ENCODE measurements at places on chromosomes 6 and 20.

DNA sequence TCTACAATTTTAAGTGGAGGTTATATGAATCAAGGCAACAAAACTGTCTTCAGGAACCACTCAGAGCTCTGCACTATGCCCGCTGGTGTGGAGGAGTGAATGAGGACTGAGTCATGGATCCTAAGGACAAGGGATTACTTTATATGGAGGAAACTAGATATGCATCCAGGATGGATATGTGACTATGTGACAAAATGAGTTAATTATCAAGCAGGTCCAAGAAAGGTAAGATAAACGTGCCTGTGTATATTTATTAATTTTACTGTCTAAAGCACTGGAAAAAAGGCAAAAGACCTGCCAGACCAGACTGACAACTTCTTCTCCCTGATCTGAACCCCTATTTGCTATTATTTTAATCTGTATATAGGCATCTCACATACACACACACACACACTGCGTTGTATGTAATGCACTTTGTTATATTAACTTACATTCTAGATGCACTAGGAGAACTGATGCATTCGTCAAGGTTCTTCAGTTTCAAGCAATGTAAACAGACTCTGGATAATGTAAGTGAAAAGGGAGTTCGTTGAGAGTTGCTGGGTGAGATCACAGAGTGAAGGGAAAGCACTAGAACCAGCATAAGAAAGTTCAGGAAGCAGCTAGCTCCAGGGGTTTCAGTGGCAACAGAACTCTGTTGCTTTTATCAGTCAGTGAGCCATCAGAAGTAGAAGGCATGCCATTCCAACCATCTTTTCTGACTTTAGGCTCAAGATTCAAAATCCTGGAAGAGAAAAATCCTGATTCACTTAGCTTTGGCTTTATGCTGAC, 26.4 kb upstream of the ADGRG6 start:
- no peak for DNase-seq

DNA sequence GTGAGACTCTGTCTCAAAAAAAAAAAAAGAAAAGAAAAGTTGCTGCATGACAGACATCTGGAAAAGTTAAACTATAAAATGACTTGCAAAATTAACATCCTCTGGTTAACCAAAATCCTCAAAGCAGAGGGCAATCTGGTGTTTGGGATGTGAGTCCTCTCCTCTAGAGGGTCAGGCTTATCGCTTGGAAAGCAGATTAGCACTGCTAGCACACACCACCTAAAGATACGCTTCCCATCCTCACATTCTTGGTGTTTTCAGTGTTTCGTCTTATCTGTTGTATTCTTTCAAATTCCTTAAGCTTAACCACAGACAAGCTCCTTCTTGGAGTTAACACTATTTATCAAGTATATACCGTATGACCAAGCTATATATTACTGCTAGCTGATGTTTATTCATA, 198.0 kb downstream of the SOX4 start:
- no peak for DNase-seq

DNA sequence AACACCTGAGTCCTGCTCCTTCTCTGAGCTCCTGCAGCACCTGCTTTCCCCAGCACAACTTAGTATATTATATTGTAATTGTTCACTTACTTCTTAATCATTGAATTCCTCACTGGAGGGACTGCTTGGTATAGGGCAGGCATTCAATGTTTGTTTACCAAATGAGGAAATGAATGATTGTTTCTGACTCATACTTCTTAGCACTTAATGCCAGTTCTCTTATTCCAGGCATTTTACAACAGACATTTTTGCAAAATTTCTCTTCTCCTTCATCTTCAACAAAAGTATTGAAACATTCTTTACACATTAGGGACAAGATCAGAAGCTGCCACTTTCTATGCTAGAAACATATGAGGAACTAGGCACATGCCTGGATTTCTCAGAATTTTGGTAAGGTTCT, 119.4 kb downstream of the TBX18 start:
- no peak for DNase-seq

DNA sequence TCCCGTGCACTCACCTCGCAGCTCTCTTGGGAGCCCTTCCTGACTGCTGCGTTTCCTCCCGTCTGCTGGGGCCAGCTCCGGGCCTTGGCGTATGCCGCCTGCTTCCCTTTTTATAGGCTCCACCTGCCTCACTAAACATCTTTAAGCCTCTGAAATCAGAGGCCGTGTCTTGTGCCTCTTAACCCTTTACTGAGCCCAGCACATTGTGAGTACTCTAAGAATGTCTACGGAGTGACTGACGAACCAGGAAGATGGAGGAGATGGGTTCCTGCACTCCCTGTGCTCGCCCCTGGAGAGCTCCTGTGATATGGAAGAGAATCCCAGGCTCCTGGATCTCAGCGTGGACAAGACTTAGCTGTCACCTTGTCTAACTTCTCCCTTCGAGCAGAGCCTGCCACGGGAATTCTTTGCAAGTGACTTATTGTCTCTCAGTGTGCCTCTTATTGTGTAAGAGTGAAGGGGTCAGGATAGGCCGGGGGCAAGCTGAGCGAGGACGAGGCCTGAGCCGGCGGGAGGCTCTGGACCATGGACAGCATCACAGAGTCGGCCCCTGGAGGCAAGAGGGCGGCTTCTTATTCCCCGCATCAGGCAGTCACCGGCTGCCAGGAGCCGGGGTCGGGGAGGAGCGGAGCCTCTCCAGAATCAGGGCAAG, 70.9 kb upstream of the CCDC167 start:
- DNase-seq: no peak

DNA sequence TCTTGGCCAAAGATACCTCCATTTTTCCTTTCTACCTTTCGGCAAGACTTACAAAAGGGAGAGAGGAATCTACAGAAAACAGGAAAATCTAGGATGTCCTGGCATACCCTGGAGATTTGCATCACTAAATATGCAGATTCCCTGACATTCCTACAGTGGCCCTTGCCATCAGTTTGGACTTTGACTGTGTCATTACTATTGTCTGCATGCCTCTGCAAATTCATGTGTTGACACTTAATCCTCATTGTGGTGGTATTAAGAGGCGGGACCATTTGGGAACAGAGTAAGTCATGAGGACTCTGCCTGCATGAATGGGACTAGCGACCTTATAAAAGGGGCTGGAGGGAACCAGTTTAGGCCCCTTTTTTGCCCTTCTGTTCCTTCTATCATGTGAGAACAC, 50.5 kb upstream of the DTNBP1 start:
- no peak for DNase-seq

GRCh38 chr20:1674361-1674760, 16.8 kb upstream of the SIRPG start:
- no peak for DNase-seq

DNA sequence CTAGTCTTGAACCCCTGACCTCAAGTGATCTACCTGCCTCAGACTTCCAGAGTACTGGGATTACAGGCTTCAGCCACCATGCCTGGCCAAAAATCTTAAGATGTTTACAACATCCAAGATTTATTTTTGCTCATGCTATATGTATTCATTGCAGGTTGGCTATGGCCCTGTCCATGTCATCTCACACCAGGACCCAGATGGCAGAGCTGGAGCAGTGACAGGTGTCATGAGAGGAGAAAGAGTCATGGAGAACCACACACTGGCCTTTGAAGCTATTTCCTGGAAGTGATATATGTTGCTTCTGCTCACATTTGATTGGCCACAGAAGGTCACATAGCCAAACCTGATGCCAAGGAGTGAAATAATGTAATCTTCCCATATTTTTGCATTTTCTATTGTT, 13.8 kb upstream of the DDR1 start:
- DNase-seq: no peak

- no peak for DNase-seq
These were observed 4.4 kb downstream of the AIG1 start for GRCh38 chr6:143064951-143065683.

- no peak for DNase-seq
These were observed 31.9 kb downstream of the VAPB start for GRCh38 chr20:58420798-58421496.

GRCh38 chr6:129029778-129030177, 146.8 kb downstream of the LAMA2 start:
- DNase-seq: no peak

DNA sequence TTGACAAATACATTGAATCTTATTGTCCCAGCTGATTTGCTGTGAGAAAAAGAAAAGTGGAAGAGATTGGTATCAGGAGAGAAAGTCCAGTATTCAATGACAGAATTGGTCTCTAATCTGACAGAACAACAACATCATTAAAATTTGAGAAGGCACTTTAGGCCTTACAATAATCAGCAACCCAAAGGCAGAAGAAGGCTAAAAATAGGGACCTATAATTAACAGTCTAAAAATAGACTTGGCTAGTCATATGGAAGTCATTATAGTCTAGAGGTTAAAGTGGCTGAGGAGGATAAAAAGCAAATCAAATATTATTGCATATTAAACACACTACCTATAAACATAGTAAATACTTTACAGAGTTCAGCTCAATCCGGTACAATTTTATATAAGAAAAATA, 393.6 kb upstream of the JAG1 start:
- DNase-seq: no peak

- DNase-seq: no peak
These were observed 1.3 kb upstream of the KIAA0408 start for GRCh38 chr6:127460465-127460864.

DNA sequence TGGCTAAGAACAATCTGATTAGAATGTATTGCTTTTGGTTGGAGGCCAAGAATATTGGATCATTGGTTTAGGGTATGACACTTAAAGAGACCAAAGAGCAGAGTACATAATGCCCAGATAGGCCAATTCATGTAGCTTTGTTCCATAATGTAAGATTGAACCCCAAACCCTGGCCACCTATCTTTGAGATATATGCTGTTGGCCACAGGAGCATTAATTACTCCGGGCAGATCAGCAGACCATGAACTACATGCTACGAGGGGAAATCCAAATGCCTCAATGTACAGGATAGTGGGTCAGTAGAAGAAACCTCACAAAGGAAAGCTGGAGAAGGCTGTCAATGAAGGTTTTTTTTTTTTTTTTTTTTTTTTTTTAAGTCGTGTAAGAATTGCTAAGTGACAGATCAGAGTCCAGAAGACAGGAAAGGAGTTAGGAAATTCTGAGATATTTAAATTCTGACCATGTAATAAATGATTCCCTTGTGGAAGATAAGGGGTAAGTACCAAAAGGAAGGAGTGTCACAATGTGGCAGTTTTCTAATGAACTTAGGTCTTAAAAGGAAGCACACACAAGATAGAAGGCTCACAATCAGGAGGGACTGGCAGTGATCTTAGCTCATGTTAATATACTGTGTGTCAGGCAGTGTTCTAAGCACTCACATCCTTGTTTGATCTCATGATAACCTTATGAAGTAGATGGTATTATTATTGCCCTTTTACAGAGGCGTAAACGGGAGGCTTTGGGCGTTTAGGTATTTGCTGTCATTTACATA, 61.4 kb downstream of the CARMIL1 start:
- no peak for DNase-seq

DNA sequence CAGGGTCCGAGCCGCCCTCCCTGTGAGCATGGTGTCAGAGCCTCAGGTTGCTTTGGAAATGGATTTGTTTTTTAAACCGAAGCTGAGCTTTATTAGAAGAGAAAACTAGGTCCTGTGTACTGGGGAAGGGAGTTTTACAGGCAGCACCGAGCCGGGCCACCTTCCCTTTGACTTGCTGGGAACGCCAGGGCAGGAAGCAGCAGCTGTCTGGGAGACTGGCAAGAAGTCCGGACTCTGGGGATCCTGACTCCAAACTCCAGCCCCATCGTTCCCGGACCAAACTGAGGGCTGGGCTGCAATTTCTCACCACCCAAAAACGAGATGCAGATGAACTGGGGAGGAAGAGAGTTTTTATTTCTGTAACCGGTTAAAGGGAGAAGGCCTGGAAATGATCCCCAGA, 214.9 kb upstream of the KCNG1 start:
- DNase-seq: no peak

GRCh38 chr20:48599106-48599747, 228.6 kb downstream of the PREX1 start:
- DNase-seq: no peak

DNA sequence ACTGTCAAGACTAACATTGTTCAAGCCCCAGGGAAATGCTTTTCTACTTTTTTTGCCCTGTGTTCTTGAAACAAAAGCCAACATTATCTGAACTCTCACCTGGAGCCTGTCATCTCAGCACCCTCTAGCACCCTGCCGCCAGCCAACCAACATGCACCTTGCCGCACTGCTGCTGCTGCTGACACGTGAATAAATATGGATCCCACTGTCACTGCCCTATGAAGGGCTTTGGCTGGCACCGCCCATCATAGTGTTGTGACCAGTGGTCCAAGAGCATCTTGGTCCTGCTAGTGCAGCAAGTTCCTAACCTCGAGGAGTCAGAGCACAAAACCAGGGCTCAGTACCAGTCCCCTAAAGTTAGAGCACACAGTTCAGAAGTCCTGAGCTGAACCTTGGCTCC, 41.6 kb downstream of the CENPW start:
- no peak for DNase-seq

DNA sequence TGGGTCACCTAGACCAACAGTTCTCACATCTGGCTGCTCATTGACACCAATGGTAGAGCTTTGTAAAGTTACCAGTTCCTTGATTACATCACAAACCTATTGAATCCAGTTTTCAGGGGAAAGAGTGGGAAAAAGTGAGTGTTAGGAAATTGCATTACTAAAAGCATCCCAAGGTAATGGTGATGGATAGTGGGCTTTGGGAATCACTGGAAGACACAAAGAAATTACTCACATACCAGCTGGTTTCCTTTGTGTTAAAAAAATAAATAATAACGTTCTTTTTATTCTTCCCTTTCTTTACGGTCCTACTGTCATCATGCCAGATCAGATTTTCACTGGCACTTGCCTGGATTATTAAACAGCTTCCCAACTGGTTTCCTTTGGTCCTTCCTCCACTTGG, 370.7 kb downstream of the RFPL4B start:
- DNase-seq: no peak

DNA sequence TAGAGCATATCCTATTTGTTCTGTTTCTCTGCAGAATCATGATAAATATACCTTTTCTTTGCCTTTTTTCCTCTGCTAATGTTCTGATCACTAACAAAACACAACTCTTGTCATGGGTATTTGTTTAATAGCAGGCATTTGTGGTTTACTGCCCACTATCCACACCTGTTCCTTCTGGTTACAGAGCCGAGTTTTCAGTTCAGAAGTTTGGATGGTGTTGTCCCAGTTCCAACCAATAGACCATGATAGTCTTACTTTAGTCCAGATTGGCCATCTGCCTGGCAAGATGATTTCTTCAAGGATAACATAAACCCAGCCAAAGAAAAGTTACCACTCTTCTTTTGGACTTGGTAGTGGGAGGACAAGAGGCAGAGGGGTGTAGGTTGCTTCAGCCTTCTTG, 211.2 kb downstream of the TFAP2A start:
- DNase-seq: no peak

DNA sequence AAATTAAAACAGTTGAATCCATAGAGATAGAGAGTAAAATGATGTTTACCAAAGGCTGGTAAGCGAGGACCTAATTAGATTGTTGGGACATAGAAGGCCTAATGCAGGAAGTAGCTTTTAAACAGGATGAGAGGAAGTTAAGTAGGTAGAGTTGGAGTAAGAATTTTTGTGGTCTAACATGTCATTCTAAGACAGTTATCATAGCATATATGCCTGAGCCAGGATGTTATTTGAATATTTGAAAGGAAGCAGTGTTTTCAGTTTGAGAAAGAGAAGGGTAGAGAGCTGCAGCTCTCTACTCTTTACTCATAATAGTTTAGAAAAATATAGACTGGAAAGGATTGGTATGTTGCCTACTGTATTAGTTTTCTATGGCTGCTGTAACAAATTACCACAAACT, 121.6 kb downstream of the MEI4 start:
- DNase-seq: no peak
